Hair follicular keratinocyte (primary cell): ENCODE measurements at places on chromosomes 2 and 18. TPM values are rescaled to one million over a fixed set of nuclear protein-coding genes. Genes with fewer than 3 reads are reported as not detected.

The OR6B2 gene
- total RNA-seq, result not detected in 2 replicates

The LRP2 gene
- not detected in 2 replicates for total RNA-seq

The SERPINB4 gene
- total RNA-seq, result 1.9 TPM in 2 replicates

The TCF23 gene
- total RNA-seq, result 0.04 TPM in 1 of 2 replicates, not detected in the other

The PROC gene
- total RNA-seq, result 0.16 and 0.19 TPM in 2 replicates

The KCNK3 gene
- not detected in 2 replicates for total RNA-seq

The CELF4 gene
- not detected in 2 replicates for total RNA-seq

The EML6 gene
- total RNA-seq, result 0.04 TPM in 1 of 2 replicates, not detected in the other

The ITGA6 gene
- total RNA-seq, result 637 and 777 TPM in 2 replicates

The NPPC gene
- not detected in 2 replicates for total RNA-seq

The THSD7B gene
- total RNA-seq, result not detected in 2 replicates
